CD4-positive, CD25-positive, alpha-beta regulatory T cell (primary cell): ENCODE measurements at places on chromosomes 7 and 10. TPM values are rescaled to one million over a fixed set of nuclear protein-coding genes. Genes with fewer than 3 reads are reported as not detected.

RNLS gene
- polyA plus RNA-seq: 3.9 TPM

CPEB3 gene
- polyA plus RNA-seq: 0.87 TPM

CLCN1 gene
- polyA plus RNA-seq: not detected

TRIL gene
- polyA plus RNA-seq: not detected

IGFBP1 gene
- not detected for polyA plus RNA-seq

TUBB8 gene
- polyA plus RNA-seq: not detected
